ENCODE measurements at places on chromosomes 3 and 15. TPM values are rescaled to one million over a fixed set of nuclear protein-coding genes. Genes with fewer than 3 reads are reported as not detected.
A peak's percentile ranks its signal among the peaks of the same experiment; 100 is the strongest.

Gene LYZL4
- total RNA-seq = not detected

Gene ADPGK
- 41.4 TPM for total RNA-seq

Gene NPAP1
- not detected for total RNA-seq

DNA sequence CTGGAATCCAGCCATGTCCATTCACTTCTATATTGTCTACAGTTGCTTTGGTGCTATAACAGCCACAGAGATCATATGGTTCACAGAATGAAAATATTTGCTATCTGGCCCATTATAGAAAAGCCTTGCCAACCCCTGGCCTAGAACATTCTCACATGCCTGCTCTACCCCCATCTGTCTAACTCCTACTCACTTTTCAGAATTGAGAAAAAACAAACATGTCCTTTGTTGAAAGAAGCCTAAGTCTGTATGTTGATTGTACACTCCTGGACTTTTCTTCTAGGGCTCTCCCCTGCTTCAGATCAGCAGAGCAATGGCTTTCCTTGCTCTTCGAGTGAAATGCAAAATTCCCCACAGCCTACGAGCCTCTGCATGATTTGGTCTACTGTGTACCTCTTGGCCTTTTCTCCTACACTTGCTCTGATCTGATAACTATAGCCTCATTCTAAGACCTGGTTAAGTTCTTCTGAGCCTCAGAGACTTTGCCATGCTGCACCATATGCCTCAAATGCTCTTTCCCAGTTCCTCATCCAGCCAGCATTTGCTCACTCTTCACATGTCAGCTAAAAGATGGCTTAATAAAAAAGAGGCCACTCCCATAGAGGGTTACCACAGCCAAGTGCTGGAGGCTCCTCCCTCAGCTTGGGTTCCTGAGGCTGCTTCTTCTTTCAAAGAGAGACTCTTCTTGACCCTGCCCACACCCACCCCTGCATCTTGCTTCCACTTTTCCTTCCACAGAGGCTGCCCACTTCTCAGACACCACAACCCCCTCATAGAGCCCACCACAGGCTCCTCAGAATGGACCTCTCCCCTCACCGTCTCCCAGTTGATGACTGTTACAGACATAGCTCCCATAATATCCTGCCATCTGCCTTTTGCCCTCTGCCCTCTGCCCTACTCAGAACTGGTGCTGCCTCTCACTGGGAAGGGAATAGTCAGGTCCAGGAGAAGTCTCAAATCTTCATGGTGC, 22.9 kb upstream of the DCLK3 start:
- no peak overlapping the region for H3K27ac ChIP-seq
- no peaks in the 10 kb centered on the region for H3K4me1 ChIP-seq
- no peak overlapping the region for H3K4me3 ChIP-seq
- peaks cover 2% of the 10 kb centered on the region for H3K27me3 ChIP-seq
- H3K36me3 ChIP-seq = no peaks in the 10 kb centered on the region

Gene CLDN1
- 0.96 TPM for total RNA-seq

DNA sequence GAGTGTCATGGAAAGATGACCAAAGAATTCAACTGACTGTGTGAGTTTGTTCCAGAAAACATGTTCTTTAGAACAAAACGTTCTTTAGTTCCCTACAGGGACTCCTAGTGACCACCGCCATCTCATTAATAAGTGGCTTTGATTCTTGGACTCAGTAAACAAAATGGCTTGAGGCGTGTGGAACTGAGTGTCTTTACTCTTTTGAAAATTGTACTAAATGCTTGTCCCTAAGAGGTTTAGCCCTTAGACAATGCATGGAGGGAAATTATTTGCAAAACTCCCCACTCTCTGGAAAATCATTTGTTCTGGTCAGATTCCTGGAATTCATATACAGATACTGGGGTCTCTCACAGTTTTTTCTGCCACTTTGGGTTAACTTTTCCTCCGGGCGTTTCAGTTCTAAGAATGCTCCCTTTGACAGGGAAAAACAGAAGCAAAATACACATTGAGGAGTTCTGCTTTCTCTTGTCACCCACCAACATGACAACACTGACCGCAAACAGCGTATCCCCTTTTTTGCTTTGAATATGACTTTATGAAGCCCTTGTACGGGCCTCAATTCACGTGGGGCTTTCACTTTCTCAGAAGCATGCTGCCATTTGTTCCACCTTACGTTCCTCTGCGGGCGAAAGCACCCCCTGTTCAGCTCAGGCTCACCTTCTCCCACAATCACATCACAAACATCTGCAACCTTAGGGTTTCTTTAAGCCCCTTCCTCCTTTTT, 15.3 kb upstream of the NRROS start:
- H3K36me3 ChIP-seq = no peaks in the 10 kb centered on the region
- H3K4me1 ChIP-seq = peaks cover 21% of the 10 kb centered on the region
- peak overlapping the region; percentile 56 for H3K4me3 ChIP-seq
- H3K27ac ChIP-seq = peak overlapping the region; percentile 46
- no peaks in the 10 kb centered on the region for H3K27me3 ChIP-seq
- peak; percentile 69 for DNase-seq

Gene AADAC
- not detected for total RNA-seq

Data from activated naive CD4-positive, alpha-beta T cell treated with anti-CD3 and anti-CD28 coated beads for 36 hours (primary cell).